ENCODE measurements at places on chromosomes 1 and 21.

GRCh38 chr1:89996450-89997110 lies 1.7 kb downstream of the ZNF326 start:
- DNase-seq, result no peak

- DNase-seq, result no peak
Observed at GRCh38 chr1:165610866-165611265, 20.2 kb upstream of the MGST3 start.

GRCh38 chr1:112537456-112537855 lies 28.7 kb downstream of the WNT2B start:
- DNase-seq, result no peak

DNA sequence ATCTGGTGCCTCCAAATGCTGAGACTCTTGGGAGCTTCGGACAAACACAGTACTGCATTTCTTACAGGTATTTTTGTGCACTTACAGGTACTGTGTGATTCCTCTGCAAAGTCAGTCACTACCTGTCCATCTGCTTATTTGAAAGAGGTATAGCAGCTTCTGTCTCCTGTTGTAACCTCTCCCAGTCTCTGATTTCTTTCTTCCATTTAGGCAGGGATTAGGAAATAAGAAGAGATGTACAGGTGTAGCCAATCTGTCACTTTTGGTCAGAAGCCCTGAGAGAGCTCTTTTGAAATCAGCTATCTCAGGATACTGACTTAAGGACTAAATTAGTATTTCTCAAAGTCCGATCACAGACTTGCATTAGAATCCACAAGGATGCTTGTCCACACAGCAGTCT lies 54.0 kb downstream of the AKT3 start:
- DNase-seq, result no peak

DNA sequence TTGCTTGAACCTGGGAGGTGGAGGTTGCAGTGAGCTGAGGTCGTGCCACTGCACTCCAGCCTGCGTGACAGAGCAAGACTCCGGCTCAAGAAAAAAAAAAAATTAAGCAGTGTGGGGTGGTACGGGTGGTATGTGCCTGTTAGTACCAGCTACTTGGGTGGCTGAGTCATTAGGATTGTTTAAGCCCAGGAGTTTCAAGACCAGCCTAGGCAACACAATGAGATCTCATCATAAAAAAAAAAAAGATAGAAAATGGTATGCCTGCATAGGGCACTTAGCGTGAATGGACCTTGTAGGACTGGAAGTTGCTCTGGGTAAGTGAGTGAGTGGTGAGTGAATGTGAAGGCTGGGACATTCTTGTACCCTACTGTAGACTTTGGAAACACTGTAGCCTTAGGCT lies 37.0 kb downstream of the TBCE start:
- no peak for DNase-seq

DNA sequence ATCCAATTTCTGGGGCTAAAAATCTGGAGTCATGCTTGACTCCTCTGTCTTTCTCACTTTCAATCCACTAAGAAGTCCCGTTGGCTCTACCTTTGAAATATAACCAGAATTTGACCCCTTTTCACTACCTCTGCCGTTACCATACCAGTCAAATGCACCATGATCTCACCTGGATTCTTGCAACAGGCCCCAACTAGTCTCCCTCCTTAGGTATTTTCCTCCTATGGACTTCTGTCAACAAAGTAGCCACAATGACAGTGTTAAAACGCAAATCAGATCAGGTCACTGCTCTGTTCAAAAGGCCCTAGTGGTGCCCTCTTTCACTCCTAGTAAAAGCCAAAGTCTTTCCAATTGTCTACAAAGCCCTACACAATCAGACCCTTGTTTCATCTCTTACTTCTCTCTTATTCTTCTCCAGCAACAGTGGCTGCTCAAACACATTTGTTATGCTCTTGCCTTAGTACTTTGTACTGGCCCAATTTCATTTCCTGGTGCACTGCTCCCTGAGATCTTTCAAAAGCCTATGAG lies 35.7 kb upstream of the AGL start:
- no peak for DNase-seq

DNA sequence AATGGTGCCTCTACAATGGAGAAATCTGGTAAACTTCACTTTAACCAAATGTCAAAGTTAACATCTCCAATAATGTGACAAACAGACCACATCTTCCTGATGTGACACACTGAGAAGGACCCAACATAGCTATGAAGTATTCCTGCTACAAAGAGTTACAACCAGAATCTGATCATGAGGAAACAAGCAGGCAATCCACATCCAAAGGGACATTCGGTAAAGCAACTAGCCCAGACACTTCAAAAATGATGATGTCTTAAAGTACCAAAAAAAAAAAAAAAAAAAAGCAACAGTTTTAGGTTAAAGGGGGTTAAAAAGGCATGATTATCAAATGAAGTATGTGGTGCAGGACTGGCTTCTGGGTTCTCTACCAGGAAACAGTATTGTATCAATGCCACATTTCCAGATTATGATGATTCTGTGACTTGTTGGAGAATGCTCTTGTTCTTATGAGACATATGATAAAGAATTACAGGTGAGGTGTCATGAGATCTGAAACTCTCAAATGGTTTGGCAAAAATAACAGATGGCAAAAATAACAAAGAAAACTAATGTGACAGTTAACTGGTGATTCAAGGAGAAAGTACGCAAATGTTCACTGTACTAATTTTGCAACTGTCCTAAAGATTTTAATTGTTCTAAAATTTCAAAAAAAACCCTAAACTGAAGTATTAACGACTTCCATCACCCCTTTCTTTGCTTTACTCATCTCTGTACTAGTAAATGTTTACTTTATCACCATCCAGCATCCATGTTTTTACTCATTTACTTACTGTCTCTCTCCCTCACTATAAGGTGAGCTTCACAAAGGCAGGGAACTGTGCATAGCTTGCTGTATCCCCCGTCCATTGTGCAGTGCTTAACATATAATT lies 2.8 kb downstream of the CD58 start:
- DNase-seq, result no peak

DNA sequence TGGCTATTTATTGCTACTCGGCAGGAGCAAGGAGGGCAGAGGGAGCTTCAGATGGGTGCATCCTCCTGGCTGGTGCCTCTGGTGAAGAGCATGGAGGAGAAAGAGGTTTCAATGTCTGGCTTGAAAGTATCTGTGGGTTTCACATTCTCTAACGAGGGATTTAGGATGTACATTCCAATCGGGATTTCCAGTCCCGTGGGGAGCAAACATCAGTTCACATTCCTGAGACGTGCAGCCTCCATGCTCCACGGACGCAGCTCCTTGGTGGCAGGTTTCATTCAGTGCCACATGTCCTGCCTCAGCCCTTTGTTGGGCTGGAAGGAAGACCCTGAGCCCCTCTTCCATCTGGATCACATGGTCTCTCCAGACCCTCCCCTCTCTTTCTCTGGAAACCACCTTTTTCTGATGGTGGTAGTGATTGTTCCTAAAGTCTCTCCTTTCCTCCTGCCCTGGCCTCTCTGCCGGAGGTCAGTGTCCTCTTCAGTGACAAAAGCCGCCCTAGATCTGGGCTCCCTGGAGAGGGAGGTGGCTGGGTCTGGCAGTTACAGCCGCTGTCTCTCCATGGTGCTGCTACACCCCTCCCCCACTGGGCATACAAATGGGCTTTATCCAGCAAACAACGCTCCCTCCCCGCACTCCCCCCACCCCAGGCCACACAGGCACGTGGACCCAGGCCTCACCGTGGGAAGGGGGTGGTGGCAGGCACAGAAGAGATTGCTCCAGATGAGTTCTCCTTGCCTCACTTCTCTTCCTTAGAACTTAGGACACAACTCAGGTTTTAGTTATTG lies 826 bp upstream of the CA14 start:
- DNase-seq, result no peak

DNA sequence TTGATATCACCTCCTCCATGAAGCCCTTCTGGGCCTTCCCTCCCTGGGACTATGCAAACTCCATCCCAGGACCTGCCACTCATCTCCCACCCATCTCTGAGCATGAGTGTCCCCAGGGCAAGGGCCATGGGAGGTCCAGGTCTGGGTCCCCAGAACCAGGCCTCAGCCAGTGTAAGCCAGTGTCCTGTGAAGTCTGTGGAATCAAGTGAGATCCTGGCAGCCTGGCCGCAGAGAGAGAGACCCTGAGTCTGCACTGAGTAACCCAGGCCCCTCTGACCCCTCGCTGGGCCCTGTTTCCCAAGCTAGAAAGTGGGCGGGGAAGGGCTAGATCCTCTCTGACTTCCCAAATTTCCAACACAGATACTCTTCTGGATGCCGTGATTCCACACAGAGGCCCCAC lies 132.7 kb downstream of the DMRTB1 start:
- DNase-seq, result no peak
